ENCODE measurements at places on chromosomes 16 and 17.

DNA sequence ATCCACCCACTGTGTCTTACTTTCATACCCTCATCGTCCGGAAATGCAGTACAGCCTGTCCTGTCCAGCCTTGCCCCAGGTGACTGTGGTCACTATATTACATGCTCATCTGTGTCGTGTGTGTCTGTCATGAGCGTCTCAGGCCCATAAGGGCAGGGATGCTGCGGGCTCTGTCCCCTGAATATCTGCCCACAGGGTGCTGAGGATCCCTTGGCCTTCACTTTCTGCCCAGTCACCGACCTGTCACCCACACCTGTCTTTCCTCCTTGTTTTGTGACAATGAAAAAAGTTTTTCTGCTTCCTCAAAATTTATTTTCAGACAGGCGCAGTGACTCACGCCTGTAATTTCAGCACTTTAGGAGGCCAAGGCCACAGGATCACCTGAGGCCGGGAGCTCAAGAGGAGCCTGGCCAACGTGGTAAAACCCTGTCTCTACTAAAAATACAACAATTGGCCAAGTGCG lies 1.4 kb upstream of the CTRB1 start:
- DNase-seq, result no peak

DNA sequence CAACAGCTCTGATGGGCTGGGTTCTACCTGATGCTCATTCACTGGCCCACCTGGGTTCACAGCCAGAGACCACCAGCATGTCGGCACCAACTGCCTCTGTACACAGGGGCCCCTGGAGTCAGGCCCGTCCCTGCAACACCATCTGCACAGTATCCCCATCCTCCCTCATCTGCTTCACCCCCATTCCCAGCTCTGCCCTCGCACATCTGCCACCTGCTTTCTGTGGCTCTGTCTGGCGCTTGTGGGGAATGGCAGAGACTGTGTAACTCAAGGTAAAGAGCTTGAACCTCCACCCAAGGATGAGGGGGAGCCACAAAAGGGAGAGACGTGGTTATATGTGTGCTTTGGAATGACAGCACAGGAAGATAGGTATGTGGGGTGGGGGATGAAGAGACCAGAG lies 27.2 kb downstream of the SMPD3 start:
- no peak for DNase-seq

GRCh38 chr17:15918661-15919259 lies 26.2 kb upstream of the ADORA2B start:
- DNase-seq, result no peak

DNA sequence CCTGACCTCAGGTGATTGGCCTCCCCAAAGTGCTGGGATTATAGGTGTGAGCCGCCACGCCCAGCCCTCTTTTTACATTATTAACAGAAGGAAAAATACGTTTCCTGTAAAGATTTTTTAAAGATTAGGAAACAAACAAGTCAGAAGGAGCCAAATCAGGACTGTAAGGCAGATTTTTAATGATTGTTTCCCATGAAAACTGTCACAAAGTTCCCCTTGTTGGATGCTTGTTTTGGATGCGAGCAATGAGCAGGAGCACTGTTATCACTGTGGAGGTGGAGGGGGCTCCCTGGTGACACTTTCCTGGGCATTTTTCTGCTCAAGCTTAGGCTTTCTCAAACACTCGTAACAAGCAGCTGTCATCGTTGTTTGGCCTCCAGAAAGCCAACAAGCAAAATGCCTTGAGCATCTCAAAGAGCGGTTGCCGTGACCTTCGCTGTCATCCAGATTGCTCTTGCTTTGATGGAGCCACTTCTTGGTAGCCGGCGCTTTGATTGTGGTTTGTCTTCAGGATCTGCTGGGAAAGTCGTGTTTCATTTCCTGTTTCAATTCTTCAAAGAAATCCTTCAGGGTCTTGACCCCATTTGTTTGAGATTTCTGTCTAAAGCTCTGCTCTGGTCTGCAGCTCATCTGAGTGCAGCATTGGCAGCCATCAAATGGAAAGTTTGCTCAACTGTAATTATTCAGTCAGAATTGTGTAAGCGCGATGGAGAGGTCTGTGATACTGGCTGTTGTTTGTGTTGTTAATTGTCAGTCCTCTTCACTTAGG lies 128.7 kb downstream of the RPTOR start:
- no peak for DNase-seq

- DNase-seq, result no peak
These were observed 16.5 kb downstream of the SCNN1B start for GRCh38 chr16:23318639-23319038.

DNA sequence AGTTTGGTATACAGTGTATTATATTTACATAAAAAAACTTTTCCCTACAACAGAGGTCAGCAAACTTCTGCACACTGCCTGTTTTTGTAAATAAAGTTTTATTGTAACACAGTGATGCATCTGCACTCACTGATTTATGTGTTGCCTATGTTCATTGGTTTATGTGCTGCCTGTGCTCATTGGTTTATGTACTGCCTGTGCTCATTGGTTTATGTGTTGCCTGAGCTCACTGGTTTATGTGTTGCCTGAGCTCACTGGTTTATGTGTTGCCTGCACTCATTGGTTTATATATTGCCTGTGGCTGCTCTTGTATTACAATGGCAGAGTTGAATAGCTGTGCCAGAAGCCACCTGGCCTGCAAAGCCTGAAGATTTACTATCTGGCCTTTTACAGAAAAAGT lies 81.6 kb downstream of the MYH11 start:
- DNase-seq, result no peak

GRCh38 chr17:36773039-36773438 lies 164.2 kb upstream of the LHX1 start:
- DNase-seq, result no peak

DNA sequence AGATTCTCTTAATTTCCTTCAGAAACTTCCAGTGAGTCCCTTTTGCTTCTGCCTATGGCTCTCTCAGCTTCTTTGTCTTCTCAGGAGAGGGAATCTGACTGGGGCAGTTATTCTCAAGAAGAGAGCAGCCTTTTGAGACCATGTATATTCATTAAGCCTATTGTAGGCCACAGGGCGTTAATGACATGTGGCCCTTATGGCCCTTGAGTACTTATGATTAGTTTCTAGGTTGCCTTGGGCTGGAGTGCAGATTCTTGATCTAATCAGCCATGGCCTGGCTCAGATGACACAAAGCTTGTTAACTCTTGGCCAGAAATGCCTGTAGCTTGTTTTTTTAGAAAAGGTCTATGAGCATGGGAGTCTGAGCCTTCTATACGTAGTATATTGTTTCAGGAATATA lies 17.4 kb downstream of the MFSD11 start:
- no peak for DNase-seq

GRCh38 chr17:29586676-29587469 lies 2.6 kb downstream of the GIT1 start:
- no peak for DNase-seq

GRCh38 chr16:31695667-31696066 lies 168.0 kb downstream of the AHSP start:
- DNase-seq, result no peak

DNA sequence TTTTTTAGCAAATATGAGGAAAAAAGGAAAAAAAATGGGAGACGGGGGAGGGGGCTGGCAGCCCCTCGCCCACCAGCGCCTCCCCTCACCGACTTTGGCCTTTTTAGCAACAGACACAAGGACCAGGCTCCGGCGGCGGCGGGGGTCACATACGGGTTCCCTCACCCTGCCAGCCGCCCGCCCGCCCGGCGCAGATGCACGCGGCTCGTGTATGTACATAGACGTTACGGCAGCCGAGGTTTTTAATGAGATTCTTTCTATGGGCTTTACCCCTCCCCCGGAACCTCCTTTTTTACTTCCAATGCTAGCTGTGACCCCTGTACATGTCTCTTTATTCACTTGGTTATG lies 1.2 kb upstream of the TMEM88 start:
- no peak for DNase-seq

GRCh38 chr16:57262841-57263540 lies 17.9 kb downstream of the ARL2BP start:
- DNase-seq, result no peak

DNA sequence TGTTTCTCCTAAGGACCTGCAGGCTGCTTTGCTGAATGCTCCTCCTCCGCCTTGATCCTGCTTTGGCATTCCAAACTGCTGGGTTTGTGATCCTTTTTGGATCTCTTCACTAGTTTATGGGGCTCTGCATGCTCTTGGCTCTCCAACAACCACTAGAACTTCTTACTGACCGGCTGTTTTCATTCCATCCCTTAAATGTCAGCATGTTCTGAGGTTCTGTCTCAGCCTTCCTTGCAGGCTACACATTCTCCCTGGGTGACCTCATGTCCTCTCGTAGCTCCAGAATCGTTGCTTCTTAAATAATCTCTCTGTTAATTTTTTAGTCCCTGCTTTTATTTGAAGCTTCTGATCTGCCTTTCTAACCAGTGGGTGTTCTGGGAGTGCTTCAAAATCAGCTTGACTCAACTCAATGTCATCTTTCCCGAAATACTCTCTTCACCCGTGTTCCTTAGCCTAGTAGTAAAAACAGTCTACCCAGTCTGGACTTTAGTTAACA lies 119.0 kb upstream of the HS3ST2 start:
- DNase-seq, result no peak

- DNase-seq, result no peak
These were observed 96.7 kb upstream of the FAM20A start for GRCh38 chr17:68697850-68698361.

GRCh38 chr16:86956437-86956836 lies 360.8 kb downstream of the C16orf95 start:
- no peak for DNase-seq

- no peak for DNase-seq
These were observed 1540.3 kb downstream of the CDH11 start for GRCh38 chr16:63581570-63581969.

GRCh38 chr17:35784895-35785294 lies 10.5 kb downstream of the MMP28 start:
- no peak for DNase-seq

- DNase-seq, result no peak
These were observed 1.1 kb downstream of the LGALS9 start for GRCh38 chr17:27631897-27632725.

DNA sequence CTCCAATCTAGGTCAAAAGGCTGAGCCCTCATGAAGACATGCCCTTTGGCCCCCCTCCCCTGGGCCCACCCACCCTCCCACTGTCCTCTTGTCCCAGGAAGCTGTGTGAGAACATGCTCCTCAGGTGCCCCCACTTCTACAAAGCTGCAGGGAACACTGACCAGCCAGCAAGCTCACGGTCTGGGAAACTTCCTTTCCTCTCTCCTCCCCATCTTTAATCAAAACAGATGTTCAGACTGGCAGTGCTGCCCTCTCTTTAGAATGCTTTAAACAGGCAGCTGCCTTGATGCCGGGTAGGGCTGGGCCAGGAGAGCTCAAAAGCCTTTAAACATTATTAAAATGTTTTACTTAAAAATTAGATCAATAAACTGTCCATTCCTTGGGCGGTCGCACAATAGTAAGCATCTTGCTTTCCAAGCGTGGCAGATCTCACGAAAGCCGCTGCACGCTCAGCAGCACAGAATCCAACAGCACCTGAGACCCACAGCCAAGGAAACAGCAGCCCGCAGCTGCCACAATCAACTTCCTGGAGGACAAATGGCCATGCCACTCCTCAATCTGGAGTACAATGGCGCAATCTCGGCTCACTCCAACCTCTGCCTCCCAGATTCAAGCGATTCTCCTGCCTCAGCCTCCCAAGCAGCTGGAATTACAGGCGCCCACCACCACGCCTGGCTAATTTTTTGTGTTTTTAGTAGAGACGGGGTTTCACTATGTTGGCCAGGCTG lies 399.2 kb downstream of the SLC39A11 start:
- DNase-seq, result no peak

DNA sequence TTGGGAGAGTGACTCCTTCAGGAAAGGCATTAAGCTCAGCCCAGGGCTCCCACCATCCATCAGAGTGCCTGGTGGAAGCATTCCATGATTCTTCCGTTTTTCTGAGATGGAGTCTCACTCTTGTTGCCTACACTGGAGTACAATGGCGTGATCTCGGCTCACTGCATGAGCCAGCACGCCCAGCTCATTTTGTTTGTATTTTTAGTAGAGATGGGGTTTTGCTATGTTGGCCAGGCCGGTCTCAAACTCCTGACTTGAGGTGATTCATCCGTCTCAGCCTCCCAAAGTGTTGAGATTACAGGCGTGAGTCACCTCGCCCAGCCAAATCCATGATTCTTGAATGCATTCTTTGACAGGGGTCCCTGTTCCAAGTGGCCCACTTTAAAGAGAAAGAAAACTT lies 23.1 kb downstream of the MIS12 start:
- no peak for DNase-seq
